ENCODE measurements at places on chromosomes 6 and 20.

DNA sequence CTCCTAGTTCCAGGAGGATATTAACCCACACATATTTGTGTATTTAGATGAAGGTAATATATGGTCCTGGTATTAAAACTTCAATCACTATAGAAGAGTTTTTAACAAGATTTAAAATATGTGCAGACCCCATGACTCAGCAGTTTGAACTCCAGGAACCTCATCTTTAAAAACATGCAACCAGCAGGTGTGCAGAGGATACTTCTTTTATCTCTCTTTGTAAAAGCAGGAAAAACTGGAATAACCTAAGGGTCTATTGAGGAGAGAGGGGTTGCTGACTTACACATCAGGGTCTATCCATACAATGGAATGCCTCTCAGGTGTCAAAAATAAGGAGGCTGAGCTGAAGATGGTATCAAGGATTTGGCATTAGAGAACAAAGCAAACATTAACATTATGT, 36.9 kb upstream of the TFAP2C start:
- DNase-seq: no peak

DNA sequence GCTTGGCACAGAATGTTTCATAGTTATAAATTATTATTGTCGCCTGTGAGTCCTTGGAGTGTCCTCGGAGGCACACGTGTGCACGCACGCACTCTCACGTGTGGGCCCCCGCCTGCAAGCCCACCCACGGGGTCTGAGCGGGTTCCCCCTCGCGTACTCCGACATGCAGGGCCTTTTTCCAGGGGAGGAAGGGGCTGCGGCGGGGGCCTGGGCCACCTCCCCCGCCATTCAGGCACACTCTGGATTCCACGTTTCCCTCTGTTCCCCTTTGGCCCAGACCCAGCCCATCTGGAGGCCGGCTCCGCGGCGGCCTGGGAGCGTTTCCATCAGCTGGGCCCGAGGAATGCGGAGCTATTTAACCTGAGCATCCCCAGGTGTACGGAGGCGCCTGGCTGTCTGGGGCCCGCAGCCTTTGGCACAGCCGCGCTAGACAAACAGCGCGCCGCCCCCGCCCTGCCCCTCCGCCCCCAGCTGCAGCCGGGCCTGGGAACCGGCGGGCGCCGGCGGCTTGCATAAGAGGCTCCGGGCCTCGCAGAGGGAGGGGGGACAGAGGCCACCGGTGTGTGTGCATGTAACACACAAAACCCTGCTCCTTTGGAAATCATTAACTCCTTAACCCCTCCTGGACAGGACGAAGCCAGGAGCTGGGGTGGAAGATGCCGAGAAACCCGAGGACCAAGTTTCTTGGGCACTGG, 3.3 kb downstream of the ID1 start:
- DNase-seq: no peak

- DNase-seq: no peak
Measured at GRCh38 chr20:16926626-16927430, 178.7 kb downstream of the OTOR start.

GRCh38 chr6:4676016-4676415, 100.2 kb upstream of the CDYL start:
- no peak for DNase-seq

DNA sequence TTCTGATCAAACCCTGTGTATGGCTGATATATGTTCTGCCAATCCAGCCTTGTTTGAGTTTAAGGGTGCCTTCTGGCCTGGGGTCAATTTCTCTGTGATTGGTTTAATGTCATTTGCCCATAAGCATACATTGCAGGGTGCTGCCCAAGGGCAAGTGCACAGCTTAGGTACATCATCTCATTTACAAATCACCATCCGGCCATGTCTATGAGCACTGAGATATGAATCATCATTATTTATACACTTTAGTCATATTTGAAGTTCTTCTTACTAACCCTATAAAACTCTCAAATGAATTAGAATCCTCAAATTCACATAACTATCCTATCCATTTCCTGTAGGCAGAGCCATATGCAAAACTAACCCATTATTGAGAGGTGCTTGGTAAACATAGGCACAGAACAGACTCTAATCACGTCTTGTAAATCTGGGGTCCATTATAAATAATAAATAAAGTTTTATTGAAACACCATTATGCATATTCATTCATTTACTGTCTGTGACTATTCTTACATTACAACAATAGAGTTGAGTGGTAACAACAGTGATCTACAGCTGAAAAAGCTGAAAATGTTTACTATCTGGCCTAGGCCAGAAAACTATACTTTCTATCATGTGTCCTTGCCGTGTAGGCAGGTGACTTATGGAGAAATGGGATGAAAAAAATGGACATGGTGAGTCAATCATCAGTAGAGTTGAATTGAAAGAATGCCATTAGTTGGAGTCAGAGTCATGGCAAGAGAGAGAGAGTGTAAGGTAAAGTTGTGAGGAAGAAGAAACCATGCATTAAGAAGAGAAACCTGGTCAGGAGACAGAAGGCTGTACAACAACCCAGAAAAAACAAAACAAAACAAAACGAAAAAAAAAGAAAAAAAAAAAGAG, 25.0 kb downstream of the KCNQ5 start:
- DNase-seq: peak; percentile 8

DNA sequence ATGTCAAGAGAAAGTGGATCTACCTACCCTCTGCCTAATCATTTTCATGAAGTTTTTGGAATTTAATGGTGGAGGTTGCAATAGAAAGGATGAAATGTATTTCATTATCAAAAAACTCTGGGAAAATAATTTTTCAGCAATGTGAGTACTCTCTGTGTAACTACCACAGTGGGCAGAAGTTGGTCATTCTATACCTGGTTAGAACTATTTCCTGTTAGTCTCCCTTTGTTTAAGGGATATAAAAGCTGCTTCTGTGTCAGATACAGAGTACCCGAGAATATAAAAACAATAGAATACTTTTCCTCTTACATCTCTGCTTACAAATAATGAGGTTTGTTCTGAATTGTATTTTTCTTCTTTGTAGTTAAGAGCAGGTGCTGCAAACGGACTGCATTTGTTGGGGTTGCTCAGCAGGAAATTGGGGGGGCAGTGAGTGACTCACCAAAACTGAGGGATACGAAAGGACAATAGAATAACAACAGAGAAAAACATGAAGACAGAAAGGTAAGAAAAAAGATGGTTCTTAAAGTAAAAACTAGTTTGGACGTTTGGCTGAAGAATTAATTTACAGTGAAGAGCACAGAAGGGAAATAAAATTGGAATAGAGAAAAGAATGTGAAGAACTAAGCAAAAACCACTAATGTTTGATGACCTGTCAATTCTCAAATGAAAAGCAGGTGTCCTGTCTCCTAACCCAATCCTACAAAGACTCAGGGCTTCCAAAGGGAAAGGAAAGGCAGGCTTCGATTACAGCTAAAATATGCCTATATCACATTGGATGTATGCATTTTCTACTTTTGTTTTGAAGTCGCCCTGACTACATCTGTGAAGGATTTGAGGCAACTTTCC, 703.1 kb downstream of the RFPL4B start:
- DNase-seq: peak; percentile 36

- DNase-seq: no peak
Measured at GRCh38 chr6:152583888-152584287, 53.3 kb downstream of the SYNE1 start.

- DNase-seq: peak; percentile 69
Measured at GRCh38 chr20:44832724-44833123, 22.4 kb upstream of the RIMS4 start.

- DNase-seq: no peak
Measured at GRCh38 chr6:163414946-163415619, 565 bp downstream of the QKI start.

DNA sequence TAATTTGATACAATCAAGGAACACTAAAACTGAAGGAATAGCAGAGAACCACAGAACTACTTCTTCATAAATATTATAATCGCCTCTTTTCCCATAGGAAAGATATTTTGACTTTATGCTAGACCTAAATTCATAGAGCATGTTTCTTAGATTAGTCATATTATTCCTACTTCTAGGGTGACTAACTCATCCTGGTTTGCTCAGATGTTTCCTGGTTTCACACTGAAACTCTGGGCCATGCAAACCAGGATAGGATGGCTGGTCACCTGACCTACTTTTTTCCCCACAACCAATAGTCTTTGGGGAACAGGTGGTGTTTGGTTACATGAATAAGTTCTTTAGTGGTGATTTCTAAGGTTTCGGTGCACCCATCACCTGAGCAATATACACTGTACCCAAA, 42.8 kb downstream of the MMS22L start:
- peak; percentile 74 for DNase-seq

DNA sequence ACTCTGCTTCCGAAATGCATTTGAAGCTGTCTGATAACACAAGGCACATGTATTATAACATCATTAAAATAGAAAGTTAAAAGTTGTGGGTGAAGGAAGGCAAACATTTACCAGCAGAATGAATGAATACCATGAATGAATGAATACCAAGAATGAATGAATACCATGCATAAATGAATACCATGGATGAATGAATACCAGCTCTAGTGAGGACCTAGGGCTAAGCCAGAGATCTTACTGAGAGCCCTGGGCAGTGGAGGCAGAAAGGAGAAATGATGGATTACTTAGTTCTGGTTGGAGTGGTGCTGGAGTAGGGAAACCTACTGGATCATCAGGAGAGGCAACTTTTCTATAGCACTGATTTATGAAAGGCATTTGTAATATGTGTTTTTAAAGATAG, 998.0 kb downstream of the KIF16B start:
- DNase-seq: no peak

GRCh38 chr20:51906049-51906448, 103.7 kb upstream of the SALL4 start:
- no peak for DNase-seq

- DNase-seq: no peak
Measured at GRCh38 chr6:136991646-136992045, 53.1 kb downstream of the IL20RA start.

DNA sequence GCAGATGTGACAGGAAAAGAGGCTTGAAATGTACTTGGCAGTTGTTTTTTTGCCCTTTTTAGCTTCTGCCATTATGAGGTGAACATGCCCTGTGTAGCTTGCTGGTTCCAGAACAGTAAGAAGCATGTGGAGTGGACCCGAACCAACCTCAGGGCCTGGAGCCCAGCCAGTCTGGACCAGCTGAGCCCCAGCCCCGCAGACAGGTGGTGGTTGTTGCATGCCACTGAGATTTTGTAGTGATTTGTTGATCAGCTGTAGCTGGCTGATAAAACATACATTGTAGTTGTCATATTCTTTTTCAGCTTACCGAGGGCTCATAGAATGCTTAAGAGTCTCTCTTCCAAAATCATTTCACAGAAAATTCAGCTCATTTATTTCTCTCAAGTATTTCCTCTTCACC, 182.2 kb downstream of the FARS2 start:
- DNase-seq: no peak

DNA sequence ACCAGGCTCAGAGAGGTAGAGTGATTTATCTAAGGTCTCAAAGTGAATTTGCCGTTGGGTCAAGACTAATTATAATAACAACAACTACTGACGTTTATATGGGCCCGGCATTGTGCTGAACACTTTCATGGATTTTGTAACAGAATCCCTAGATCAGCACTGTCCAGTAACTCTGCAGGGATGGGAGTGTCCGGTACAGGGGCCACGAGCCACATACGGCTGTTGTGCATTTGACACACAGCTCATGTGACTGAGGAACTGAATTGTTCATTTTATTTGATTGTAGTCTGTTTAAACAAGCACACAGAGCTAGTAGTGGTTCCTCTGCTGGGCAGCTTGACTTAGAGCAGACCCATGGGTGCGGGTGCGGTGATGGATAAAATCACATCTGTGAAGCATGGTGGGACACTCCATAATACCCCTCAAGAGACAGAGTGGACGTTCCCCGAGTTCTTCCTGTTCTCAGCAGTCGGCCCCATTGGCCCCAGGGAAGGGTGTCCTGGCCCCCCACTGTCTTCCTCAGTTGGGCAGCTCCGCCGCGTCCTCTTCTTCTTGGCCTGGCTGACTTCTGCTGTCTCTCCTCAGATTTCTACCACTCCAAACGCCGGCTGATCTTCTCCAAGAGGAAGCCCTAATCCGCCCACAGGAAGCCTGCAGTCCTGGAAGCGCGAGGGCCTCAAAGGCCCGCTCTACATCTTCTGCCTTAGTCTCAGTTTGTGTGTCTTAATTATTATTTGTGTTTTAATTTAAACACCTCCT, 6.8 kb downstream of the CDKN1A start:
- no peak for DNase-seq

DNA sequence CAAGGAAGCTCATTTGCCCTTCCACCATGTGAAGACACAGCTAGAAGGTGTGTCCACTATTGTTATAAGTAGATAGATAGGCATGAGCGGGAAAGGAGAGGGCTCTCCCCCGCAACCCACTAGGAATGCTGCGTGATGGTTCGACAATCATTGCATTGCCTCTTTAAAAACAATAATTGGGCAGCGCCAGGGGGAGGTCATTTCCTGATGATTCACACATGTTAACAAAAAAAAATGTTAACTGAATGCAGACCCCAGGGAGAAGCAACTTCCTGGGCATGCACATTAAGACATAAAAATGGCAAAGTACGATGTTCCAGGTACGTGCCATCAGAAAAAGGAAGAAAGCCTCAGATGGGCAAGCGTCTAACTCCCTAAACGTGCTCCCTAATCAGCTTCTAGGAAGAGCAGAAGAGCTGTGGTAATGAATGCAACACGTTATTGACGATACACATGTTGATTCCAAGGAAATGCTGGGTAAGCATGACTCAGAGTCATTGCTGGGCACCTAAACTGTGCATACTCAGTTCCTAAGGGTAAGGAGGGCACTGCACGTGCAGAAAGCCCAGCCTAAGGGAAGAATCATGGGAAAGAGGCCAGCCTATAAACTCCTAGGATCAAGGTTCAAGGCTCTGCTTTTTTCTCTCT, 113.7 kb downstream of the FAM217A start:
- DNase-seq: no peak

DNA sequence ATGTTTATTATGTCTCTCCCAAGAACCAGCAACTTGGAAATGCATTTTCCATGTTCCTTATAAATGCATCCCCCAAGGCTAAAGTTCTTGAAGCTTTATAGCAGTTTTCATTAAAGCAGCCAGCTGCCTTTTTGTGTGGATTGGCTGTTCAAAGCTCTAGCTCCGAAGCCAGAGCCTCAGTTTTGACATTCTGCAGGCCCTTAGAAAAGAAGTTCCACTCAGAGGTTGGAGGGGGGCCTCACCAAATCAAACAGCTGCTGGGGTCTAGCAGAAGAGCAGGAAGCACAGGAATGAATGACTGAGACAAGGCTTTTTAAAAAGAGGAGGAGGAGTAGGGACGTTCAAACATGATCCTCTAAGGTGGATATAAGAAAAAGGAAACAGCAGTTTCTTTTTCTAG, 4.2 kb upstream of the POU3F2 start:
- DNase-seq: no peak

- no peak for DNase-seq
Measured at GRCh38 chr6:158405933-158406332, 93.7 kb downstream of the TULP4 start.

GRCh38 chr6:87661016-87661415, 41.0 kb downstream of the AKIRIN2 start:
- DNase-seq: no peak

All from RKO (cell line).